ENCODE measurements at places on chromosomes 5 and 9. TPM values are rescaled to one million over a fixed set of nuclear protein-coding genes. Genes with fewer than 3 reads are reported as not detected.

- DNase-seq = no peak
Measured at GRCh38 chr5:86095092-86095491, 522.6 kb upstream of the COX7C start.

- DNase-seq = no peak
Measured at GRCh38 chr5:33409435-33410170, 31.2 kb upstream of the TARS1 start.

DNA sequence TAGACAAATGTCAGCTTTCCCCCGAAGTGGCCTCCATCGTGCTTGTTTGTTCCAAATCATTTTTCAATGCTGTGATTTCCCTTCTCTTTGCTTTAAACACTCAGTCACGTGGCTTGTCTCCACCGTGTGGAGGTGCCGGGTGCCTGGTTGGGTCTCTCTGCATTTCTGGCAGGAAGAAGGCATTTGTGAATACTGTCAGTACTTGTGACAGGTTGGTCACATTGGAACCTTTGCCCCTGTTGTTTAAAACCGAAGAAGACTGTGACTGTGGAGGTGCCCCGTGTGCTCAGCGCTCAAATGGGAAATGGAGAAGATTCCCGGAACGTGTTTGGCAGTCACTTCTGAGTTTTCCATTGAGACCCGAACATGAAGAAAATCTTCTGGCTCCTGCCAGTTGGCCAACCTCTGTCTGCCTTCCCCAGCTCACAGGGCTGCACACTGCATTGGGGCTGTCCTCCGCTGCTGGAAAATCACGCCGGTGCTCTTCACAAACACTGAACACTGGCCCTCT, 74.6 kb downstream of the LMNB1 start:
- DNase-seq = no peak

- DNase-seq = no peak
Measured at GRCh38 chr5:138543730-138544104, 681 bp upstream of the ETF1 start.

DNA sequence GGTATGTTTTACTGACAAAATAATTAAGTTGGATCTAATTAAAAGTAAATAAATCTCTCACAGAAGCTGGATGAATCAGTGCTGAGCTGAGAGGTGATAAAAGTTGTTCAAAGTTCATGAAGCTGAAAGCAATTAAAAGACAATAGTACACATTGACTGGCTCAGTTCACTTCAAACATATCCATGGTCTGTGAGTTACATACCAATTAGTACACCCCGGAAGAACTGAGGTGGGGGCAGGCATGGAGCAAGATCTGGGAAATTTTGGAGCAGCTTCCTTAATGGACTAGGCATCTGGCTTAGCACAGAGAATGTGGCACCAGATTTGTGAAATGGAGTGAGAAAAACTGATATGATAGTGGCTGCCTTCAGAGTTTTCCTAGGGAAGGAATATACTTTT, 152.7 kb downstream of the ATP10B start:
- DNase-seq = no peak

GRCh38 chr9:31119890-31120454, 1264.5 kb upstream of the ACO1 start:
- no peak for DNase-seq

- no peak for DNase-seq
Measured at GRCh38 chr9:36276254-36276653, 18.0 kb upstream of the GNE start.

DNA sequence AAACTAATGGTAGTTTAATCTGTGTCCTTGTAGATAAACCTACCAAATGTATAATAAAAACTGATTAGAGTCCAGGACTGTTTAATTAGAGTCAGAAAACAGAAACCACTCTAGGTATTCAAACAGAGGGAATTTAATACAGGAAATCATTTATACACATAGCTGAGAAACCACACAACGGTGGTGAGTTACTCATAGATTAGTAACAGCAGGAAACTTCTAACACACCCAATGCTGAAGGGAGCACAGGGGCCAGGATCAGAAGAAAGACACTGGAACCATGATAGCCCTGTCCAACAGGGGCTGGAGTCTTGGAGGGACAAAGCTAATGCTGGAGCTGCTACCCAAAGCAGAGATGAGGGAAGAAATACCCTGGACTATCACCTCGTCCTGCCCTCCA, 321.0 kb downstream of the ACTL7B start:
- DNase-seq = no peak

DNA sequence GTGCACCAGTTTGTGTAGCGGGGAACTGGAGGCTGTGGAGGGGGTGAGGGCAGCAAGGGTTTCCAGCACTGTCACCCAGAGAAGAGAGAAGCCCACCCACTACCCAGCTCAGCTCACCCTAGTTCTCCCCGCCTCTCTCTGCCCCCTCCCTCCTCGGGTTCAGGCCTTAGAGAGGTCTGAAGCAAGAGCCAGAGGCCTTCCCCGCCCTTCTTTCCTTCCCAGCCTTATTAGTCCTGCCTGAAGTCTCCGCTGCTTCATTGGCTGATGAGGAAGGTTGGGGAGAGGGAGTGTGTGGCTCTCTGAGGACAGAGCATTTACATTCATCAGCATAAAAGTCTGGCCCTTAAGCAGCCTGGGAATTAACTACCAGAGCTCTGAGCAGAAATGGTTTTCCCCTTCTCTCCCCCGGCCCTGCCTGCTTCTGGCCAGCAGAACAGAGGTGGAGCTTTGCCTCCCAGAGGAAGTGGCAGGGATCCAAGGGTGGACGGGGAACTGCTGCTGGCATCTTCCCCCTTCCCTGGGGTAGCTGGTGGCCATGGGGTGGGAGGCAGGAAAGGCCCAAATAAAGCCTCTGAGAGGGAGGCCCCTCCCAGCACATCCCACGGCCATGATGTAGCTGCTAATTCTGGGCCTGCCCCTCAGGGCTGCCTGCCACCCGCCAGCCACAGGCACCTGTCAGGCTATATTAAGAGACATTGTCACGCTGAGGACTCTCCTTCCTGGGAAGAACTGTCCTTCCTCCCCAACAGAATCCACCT, 4.1 kb downstream of the DNAJB5 start:
- peak; percentile 86 for DNase-seq

GRCh38 chr5:1141834-1142233, 30.0 kb upstream of the SLC12A7 start:
- no peak for DNase-seq

The TMEM267 gene
- total RNA-seq = 17.5 TPM

The RORB gene
- total RNA-seq = 3.0 TPM

Data from ureter (tissue), 1 donor.